NCI-H526 treated with DMSO at 0.1 percent for 48 hours (cell line): ENCODE measurements at places on chromosomes 5 and 9.

DNA sequence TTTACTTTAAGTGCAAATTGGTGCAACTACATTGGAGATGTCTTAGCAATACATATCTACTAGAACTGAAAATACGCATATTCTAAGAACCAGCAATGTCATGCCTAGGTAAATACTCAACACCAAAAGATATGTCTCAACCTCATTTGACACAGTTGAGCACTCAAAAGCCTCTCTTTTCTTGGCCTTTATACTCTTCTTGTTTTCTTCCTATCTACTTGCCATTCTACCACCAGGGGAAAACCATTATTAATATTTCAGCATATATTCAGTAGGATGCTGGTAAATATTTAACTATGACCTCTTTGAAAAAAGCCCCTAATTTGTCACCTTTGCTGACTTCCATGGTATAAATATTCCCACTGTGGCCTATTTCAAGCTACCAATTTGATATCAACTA lies 443.8 kb downstream of the LRRC70 start:
- DNase-seq: no peak

- no peak for DNase-seq
Measured at GRCh38 chr5:14178671-14179211, 35.6 kb downstream of the TRIO start.

GRCh38 chr5:143694357-143694756 lies 117.6 kb upstream of the HMHB1 start:
- DNase-seq: no peak

DNA sequence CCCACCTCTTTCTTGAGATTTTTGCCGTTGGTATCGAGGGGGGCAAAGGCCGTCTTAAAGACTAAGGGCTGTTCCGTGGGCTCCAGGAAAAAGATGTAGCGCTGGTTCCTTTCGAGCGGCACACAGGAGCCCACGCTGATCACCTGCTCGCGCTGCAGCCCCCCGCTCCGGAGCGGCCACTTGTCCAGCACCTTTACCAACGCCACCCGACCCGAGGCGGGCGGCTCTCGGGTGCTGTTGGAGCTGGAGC lies 781 bp downstream of the NRG2 start:
- peak; percentile 61 for DNase-seq

GRCh38 chr5:79464695-79465332 lies 49.1 kb downstream of the HOMER1 start:
- DNase-seq: peak; percentile 18

DNA sequence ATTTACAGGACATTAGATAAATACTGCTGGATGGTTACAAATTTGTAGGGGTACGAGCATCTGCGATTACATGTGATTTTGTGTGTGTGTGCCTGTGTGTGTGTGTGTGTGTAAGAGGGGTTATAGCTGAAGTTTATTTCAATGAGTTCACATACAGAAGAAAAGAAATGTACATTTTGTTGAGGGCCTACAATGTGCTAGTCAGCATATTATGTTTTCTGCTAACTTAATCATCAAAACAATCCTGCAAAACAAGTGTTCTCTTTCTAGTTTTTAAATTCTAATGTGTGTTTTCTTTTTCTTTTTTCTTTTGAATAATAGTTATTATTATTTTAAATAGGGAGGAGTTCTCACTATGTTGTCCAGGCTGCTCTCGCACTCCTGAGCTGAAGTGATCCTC lies 305.7 kb downstream of the ARL15 start:
- DNase-seq: no peak

DNA sequence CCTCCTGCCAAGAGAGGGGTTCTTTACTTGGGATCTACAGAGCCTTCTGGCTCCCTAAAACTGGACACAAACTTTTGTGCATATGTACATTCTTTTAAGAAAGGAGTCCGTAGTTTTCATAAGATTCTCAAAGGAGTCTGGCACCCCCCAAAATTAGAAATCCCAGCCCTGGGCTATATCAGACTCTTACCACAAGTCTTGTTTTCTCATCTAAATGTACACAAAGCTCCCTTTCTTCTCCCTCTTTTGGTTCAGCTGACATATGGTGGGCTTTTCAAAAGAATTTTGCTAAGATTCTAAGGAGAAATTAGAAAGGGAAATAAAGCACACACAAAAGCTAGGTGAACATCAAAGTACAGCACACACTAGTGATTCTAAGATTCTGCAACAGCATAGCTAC lies 114.4 kb downstream of the ENC1 start:
- DNase-seq: no peak

- no peak for DNase-seq
Measured at GRCh38 chr5:151257731-151258181, 4.8 kb downstream of the GM2A start.
